ENCODE measurements at places on chromosomes 12 and 14.

- DNase-seq = no peak
Observed at GRCh38 chr14:92513204-92513965, at the start of gene RIN3. TSS of gene RIN3 (plus strand) at chr14:92513781. CDS start at chr14:92513933, 152 bp downstream.

DNA sequence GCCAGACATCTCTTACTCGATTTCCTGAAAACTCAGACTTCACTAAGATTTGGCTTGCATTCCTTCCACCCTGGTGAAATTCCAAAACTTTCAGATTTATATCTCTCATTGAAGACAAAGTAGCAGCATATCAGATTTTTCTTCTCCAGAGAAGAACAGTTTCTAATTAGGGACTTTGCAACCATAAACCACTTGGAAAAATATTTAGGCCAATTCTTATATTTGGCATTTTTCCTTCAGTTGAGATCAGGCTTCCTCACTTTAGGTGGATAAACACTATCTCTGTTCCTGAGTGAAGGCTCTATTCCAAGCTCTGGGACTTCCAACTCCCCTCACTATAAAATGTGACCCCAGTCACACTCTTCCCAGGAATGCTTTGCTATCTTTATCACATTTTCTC, 1434.3 kb upstream of the FLRT2 start:
- DNase-seq = no peak

DNA sequence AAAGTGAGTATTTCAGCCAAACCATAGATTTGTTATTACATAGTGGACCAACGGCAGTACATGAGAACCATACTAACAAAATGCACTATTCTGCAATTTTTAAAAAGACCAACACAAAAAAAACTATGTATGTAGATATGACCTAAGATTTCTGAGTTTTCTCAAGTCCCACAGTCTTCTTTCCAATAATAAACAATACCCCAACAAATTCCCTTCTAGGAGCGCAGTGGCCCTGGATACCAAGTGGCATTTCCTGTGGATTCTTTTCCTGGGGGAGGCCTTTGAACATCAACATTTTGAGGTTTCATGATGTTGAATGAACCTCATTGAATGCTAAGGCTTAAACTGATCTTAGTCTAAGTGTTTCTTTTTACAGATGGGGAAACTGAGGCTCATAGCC, 210.5 kb downstream of the BCAT1 start:
- no peak for DNase-seq

DNA sequence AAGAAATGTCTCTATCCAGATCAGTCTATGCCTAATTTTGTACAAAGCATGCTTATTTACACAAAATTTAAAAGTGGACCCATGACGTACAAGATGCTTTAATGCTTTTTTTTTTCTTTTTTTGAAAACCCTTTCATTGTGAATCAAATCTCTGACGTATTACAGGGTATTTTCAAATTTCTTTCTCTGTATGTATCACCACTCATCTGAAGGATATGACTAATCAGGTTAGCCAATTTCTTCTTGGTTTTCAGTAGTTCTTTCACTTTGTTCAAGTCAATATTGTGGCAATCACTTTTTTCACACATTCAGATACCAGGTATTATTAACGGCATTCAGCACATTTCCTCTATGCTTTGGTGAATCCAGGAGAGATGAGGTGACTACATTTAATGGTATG, 685.3 kb downstream of the TRHDE start:
- DNase-seq = no peak

All from stimulated activated CD8-positive, alpha-beta memory T cell treated with anti-CD3 and anti-CD28 coated beads, Interleukin-2, amount 100 ng/mL, for 1 hour (primary cell).